ENCODE measurements at places on chromosomes 5 and 9.

- no peak for DNase-seq
Measured at GRCh38 chr9:88418025-88418424, 29.8 kb downstream of the SPIN1 start.

DNA sequence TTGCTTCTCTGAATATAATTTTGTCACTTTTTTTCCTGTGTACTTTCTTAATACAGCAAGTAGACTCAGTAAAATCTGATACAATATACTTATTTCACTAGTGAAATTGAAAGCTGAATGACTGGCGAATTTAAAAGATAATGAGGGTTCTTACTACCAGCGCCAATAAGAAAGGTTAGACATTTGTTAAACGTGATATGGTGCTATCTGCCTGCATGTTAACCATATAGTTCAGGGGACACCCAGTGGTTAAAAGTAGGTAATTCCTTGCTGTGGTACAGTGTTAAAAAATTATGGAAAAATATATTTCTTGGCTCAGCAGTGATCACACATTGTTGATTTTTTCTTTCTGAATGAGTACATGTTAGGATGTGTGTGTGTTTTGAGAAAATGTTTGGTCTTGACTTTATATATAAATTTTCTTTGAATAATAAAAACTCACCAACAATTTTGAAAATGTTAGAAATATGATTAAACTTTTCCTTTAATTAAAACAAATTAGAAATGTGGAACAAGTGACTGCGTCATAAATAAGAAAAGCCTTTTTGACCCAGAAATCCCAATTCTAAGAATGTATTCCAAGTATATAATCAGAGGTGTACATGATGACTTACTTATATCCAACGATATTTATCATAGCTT lies 25.8 kb downstream of the CAST start:
- peak; percentile 79 for DNase-seq

- DNase-seq, result no peak
Measured at GRCh38 chr5:124639095-124639665, 107.3 kb downstream of the ZNF608 start.

DNA sequence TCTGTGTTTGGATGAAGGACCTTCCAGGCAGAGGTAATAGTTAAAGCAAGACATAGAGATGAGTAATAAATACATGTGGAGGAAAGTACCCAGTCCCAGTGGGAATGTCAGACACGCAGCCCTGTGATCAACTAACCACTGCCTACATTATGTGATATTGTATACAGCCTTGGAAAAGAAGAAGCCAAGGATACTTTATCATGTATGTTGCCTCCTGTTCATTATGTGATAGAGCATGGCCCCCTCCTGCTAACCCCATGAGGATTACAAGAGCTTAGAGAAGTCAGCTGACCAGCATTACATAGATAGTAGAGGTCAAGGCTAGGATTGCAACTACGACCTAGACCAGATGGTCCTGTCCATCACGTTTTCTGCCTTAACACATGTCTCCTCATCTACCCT lies 497.0 kb upstream of the TNC start:
- peak; percentile 60 for DNase-seq

GRCh38 chr5:115842952-115843351 lies 1.2 kb downstream of the AP3S1 start:
- no peak for DNase-seq

GRCh38 chr9:34291023-34291422 lies 38.0 kb downstream of the KIF24 start:
- DNase-seq, result no peak

- no peak for DNase-seq
Measured at GRCh38 chr9:94875300-94876020, 149.0 kb downstream of the AOPEP start.
